ENCODE measurements at places on chromosomes 4 and X.
A peak's percentile ranks its signal among the peaks of the same experiment; 100 is the strongest.

GRCh38 chrX:13825178-13825762 is 8.4 kb upstream of the GPM6B start:
- DNase-seq = no peak

- DNase-seq = no peak
These were observed 1898.4 kb downstream of the STIM2 start for GRCh38 chr4:28759064-28759463.

DNA sequence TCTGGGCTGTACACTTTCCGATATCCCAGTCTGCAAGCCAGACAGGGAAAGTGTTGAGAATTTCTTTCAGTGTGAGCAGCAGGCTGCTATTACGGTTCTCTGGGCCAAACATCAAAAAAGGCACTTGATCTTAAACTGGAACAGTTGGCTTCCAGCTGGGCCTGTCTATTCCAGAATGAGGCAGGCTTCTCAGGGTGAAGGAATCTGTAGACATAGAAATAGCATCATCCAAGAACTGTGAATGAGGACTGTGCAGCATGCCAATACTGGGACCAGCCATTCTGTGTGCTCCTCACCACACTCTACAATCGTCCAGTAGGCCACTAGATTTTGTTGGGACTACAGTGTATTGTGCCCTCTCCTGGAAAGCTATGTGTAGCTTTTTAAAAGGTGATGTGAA is 31.1 kb downstream of the ART3 start:
- DNase-seq = no peak

- peak; percentile 11 for DNase-seq
These were observed 159.3 kb downstream of the PTCHD1 start for GRCh38 chrX:23493941-23494374.

- DNase-seq = no peak
These were observed 51.0 kb downstream of the CYTL1 start for GRCh38 chr4:4968161-4968725.

DNA sequence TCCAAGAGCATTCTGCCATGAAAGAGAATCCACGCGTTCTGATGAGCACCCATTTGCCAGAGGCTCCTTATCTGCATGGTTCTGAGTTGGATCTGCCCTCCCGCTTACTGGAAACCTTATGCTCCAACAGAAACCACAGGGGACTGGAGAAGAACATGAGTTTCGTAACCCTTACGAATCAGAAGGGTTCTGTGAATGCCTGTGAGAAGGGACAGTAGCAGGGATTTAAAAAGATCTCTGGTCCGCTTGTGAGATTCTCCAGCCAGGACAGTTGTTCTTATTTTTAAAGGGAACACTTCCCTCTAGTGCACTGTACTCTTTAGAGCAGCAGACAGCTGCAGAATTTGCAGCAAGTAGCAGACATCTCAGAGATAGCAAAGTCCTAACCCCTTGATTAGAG is 22.5 kb upstream of the CENPU start:
- peak; percentile 74 for DNase-seq

GRCh38 chr4:22745234-22745633 is 52.5 kb downstream of the GBA3 start:
- DNase-seq = no peak

DNA sequence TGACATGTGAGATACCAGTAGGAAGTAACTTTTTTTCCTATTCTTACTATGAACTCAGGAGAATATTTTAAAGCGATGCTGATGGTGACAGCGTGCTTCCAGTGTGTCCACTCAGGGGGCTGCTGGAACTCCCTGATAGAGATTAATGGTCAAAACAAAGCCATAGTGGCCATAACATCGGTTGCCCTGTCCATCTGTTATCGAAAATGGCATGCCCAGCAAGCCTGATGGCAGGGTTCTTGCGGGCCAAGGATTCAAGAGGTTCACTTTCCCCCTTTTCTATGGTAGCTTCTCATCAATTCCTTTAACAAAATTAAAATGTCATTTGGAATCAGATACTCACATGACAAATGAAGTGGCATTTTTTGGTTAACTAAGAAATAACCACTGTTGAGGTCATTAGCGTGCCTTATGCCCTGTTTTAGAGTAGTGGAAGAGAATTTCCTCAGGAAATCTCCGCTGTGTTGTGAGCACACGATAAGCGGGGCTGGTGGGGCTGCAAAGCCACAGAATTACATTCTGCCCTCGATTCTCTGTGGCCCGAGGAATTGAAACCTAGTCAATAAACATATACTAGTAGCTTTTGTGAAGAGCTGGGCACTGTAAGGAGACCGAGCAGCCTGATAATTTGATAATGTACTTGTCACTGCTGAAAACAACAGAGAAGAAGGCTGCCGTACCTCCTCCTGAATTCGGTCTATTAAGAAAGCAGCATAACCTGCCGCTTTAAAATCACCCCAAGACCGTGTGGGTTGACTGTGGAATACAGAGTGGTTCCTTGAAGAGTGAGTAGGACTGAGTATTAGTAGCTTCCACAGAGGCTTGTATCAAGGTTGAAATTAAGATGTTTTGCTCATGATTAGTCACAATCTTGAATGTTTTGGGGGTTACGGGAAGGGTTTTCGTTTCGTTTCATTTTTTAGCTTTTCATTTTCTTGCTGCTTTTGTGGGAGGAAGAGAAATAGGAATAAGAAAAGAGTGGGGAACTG is 46.7 kb downstream of the PTCHD1 start:
- DNase-seq = no peak
